Nucleus accumbens (tissue), 56 donors: ENCODE measurements at places on chromosomes 4 and X.

DNA sequence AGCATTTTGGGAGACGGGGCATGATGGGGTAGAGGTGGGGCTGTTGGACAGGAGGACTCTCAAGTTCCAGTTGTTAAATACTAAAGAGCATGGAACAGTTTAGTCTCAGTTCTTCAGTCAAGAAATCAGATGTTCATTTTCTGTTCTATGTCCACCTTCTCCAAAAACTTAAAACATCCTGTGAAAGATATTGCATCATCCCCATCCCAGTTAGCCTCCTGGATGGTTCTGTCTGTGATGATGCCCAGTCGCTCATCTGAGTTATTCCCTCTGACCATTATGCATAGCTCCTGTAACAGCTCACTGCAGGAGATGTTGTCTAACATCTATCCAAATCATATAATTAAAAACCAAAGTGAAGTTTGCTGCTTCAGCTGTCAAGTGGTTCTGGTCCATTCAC, 32.1 kb upstream of the SCML1 start:
- DNase-seq, result no peak

- DNase-seq, result no peak
Measured at GRCh38 chrX:152930516-152930915, 32.6 kb downstream of the ZNF185 start.

DNA sequence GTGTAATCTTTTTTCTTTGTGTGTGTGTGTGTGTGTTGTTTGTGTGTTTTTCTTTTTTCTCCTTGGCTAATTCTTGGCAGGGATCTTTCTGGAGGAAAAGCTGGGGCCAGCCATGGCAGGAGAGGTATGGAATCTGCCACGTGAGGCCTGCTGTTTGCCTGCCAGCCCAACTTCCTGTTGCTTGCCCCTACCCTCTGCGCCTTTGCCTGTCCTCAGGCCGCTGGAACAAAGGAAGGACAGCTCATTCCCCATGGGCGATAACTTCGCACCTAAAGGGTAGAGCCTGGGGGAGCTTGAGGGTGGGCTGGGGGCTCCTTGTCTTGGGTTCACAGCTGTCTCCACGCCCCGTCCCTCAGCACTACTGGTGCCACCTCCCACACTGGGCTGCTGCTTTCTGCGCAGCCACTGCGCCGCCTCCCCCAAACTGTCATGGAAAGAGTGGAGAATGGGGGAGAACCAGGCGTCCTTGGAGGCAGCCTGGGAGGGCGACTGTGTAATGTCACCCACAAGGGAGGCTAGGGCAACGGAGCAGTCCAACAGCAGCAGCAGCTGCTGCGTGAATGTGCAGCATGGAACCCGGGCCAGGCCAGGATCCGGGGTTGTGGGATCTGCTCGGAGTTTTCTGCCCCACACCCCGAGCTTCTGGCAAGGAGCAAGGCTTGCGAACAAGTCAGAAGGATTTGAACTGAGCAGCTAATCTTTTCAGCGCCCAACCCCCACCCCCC, 12.3 kb upstream of the YIPF7 start:
- DNase-seq, result no peak

DNA sequence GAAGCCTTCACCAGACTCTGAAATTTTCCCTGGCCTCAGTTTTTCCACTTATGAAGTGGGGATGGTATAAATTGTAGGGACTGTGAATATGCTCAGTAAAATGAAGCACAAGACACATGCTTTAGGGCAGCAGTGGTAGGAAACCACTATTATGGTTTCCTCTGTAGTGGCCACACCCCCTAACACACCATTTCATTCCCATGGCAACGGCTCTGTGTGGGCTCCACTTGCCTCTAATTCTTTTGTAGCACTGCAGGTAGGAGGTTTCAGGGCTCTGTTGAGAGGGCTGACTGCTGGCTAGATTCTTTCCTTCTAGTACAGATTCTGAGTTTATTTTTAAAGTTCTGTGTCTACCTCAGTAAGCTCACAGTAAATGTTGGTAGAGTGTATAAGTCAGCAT, 3.5 kb upstream of the VMA21 start:
- no peak for DNase-seq

GRCh38 chr4:68218044-68218443, 27.4 kb downstream of the TMPRSS11B start:
- DNase-seq, result no peak

DNA sequence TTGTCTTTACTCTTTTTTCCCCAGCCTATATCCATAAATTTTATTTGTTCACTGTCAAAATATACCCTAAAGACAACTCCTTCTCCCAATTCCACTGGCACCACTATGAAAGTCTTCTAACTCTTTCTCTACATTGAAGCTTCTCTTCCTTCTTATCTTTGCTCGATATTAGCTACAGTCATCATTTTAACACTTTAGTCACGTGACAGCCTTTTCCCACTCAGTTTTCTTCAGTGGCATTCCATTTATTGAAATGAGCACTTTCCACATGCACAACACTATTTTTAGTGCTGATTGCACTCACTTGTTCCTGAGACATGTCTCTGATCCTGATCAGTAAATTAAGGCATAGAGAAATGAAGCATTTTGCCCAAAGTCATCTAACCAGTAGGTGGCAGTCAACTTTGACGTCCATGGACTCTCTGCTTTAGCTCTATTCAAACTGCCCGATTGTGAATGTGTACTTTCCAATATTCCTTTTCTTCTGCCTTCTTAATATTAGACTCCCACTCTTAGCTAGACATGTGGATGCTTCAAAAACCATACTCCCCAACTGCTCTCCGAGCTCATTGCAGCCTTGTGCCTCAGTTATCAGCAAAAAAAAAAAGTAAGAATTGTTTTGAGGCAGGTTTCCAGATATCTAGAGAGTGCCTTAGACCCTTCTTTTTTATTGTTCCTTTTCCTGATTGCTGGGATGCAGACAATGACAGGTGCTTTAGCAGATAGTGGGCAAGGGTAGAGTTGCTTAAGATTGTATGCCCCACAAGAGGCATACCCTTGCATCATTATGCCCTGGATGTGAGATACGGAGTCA, 394.4 kb upstream of the ADGRL3 start:
- DNase-seq, result no peak

DNA sequence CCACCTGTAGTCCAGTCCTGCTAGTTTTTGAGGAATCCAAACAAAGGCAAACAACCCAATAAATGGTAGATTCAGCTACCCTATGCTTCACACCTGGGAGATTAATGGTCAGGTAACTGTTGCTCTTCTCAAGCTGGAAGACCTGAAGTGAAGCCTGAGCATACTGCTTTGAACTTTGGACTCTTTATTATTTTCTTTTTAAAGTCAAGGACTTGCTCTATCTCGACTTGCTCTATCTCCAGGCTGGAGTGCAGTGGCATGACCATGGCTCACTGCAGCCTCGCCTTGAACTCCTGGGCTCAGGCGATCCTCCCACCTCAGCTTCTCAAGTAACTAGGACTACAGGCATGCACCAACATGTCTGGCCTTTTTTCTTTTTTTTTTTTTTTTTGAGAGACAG, 14.7 kb upstream of the KLHL13 start:
- no peak for DNase-seq

DNA sequence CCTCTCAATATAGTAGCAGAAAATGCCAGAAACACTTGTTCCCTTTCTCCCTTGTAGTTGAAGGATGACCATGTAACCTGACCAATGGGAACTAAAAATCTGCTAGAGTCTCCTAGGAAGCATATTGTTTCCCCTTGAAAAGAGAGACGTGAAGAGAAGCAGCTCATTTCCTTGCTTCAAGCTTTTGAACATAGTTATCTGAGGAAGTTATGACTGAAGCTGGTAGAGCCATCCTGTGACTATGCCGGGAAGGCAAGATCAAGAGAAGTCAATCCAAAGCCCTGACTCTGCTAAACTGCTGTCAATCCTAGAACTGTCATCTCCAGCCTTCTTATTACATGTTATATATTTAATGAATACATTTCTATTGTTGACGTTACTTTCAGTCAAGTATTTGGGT, 66.6 kb downstream of the EIF4E start:
- DNase-seq, result no peak

- DNase-seq, result no peak
Measured at GRCh38 chrX:22247169-22247568, 25.5 kb upstream of the CBLL2 start.

GRCh38 chrX:69079268-69079667, 86.0 kb downstream of the PJA1 start:
- no peak for DNase-seq

GRCh38 chr4:11183356-11183740, 245.3 kb downstream of the HS3ST1 start:
- DNase-seq, result no peak

DNA sequence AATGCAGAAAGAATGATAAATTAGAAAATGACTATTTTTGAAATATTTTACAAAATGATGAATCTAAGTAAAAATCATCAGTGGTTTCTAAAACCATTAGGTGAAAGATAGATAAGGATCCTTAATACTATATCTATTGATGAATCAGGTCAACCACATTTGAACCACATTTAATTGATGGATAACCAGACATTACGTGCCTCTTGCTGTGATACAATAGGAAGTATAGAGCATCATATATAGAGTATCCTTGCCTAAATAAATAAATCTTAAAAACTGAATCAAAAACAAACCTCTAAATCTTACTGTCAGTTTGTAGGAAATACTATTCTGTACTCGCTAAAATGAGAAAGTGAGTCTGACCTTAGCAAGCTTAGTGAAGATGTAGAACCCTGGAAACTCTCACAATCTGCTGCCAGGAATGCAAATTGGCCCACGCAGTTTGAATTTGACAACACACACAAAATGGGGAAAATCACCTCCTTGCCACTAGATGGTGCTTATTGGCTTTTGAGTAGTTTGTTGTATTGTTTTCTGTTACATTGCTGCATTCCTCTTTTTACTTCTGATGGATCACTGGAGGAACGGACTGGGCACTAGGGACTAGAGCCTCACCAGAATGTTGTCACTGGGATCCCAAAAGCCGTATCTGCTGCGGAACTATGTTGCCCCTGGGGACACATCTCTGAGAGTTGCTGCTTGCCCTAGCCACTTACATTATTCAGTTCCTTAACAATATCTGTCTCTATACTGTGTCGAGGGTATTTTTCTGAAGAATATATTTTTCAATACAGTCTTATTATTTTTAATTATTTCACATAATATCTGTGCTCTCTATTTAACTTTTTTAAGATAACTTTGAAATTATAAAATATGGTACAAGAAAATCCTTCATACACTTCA, 25.4 kb upstream of the SLAIN2 start:
- DNase-seq, result no peak

- DNase-seq, result no peak
Measured at GRCh38 chr4:94469221-94469784, 17.6 kb downstream of the PDLIM5 start.

DNA sequence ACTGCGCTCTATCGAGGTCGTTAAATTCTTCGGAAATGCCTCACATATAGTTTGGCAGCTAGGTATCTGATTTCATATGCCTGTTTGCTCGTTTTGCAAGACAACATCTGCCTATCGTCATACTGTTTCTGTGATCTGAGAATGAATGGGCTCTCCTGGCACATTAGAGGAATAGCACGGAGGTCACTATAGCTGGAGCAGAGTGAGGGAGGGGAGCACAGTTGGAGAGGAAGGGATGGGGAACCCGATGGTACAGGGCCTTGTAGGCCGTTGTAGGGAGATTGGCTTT, 552 bp downstream of the IKBKG start:
- no peak for DNase-seq

DNA sequence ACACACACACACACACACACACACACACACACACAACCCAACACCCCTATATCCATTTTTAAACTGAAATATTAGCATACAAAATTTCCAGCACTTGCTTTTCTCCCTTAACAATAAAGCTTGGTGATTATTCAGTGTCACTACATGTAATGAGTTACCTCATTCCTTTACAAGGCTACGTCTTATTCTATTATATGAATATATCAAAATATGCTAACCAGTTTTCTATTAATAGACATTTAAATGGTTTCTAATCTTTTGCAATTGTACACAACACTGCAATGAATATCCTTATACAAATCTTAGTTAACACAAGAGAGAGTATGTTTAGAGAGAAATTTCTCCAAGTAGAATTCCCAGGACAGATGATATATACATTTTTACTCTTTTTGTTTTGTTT, 14.2 kb downstream of the ZNF81 start:
- no peak for DNase-seq

DNA sequence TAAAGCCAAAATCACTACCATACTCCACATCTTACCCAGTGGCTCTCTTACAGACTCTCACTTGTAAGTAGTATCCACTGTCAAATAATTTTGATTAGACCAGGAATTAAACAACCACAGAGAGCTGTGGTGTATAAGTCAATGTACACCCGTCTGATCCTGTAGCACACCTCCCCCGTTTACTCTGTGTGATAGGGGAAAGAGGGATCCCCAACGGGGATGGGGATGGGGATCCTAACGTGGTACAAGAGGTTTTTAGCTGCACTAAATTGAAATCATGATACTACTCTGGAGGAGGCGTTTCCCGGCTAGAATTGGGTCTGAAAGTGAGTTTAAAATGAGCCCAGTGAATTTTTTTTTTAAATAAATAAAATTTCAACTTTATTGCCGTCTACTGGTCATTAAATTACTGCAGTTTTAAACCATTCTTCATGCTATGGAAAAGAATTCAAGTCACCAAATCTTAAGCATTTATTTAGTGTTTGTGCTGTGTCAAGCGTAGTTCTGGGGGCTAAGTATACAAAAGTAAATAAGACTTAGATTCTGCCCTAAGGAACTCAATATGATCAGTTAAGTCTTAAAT, 76.6 kb downstream of the INTS12 start:
- no peak for DNase-seq

DNA sequence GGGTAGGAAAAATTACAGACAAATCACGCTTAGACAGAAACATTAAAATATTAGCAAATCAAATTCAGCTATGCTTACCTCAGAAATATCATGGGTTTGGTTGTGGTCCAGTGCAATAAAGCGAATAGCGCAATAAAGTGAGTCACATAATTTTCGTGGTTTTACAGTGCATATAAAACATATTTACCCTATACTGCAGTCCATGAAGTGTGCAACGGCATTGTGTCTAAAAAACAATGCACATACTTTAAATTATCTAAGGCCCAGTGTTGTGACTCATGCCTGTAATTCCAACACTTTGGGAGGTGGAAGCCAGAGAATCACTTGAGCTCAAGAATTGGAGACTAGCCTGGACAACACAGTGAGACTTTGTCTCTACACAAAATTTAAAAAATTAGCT, 195.7 kb upstream of the IL1RAPL1 start:
- DNase-seq, result no peak

GRCh38 chr4:26044983-26045382, 131.0 kb downstream of the SMIM20 start:
- DNase-seq, result no peak

DNA sequence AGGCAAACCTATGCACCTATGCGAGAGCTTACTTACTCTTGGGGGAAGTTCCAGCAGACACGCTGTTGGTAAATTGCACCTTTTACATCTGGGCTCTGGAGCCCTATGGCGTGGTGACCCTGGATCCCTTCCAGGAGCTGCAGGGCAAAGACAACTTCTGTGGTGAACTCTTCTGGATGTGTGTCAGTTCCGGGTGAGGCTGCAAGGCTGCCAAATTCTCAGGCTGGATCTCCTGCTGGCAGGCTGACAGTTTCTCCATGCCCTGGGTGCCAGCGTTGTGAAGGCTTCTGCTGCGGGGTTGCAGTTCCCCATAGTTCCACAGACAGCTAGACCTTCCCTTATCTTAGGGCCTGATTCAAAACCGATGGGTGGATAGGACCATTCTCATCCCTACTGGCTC, 37.9 kb downstream of the RAP2C start:
- DNase-seq, result no peak
